ENCODE measurements at places on chromosomes 5 and 9.

DNA sequence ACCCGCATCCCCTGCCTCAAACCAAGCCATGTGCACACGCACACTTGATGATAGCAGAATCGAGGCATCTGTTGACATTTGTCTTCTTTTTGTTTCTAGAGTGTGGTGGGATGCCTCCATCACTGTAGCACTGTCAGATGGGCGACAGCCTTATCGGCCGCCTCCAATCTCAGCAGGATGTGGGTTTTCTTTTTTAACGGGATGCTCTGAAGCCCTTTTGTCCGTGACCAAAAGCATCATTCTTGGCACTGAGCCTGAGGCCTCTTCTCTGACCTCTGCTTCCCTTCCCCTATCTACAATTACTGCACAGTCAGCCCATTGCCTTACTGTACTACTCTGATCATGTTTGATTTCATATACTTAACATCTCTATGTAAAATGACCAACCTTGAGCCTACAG is 78.3 kb downstream of the LMNB1 start:
- DNase-seq, result no peak

- no peak for DNase-seq
These were observed 416.3 kb downstream of the NR2F1-AS1 start for GRCh38 chr5:93164690-93165089.

GRCh38 chr5:155943516-155944407 is 383.2 kb upstream of the SGCD start:
- peak; percentile 5 for DNase-seq

DNA sequence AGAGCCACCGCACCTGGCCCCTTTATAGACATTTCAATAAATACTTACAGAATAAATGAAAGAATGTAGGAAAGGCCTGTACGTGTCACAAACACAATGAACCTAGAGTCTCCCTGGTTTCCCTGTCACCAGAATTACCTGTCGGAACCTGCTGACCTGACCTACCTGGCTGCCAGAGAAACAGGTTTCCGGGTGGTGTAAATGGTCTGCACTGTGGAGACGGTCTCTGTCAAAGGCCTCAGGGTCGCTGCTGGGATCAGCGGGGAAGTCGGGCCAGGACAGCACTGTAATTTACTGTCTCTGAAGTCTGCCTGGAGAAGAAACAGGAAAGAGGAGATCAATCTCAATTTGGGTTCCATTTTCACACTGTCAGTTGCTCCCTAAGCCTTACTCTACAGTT is 9.3 kb upstream of the FRRS1L start:
- DNase-seq, result no peak

DNA sequence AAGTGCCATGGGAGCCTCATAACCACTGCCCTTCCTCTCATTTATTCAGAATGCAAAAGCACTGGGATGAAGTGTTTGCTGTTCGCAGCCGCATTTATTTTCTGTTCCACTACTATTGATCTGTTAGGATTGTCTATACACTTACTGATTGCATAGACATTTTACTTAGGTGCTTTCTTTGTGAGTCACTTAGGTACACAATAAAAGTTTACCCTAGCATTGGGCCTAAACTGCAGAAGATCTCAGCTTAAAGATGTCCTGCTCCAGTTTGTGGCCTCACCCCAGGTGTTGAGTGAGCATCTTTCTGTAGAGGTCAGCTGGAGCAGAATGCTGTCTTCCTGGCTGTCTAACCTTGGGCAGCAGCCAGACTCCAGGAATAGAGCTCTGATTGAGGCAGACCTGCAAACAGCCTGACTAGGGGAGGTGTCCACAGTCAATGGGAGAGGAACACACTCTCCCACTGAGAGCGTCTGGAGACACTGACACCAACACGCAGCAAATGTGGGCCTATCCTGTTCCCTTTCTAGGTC is 54.0 kb downstream of the GPR21 start:
- DNase-seq, result no peak

DNA sequence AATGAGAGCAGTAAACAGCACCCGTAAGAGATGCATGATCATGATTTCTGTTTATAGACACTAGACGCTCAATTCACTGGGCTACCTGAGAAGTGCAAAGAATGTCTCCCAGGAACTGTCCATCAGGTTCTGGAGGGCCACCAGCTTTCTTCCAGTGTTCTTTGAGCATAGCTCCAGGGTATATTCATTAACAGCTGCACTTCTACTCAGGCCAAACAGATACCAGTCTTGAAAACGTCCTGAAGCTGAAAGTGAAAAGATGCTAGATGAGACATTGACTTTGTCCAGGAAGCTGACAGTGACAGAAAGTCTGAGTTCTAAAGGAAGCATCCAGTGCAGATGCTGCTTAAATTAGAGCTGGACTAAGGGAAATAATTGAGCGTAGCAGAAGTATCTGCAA is 488.7 kb upstream of the TYRP1 start:
- DNase-seq, result no peak

DNA sequence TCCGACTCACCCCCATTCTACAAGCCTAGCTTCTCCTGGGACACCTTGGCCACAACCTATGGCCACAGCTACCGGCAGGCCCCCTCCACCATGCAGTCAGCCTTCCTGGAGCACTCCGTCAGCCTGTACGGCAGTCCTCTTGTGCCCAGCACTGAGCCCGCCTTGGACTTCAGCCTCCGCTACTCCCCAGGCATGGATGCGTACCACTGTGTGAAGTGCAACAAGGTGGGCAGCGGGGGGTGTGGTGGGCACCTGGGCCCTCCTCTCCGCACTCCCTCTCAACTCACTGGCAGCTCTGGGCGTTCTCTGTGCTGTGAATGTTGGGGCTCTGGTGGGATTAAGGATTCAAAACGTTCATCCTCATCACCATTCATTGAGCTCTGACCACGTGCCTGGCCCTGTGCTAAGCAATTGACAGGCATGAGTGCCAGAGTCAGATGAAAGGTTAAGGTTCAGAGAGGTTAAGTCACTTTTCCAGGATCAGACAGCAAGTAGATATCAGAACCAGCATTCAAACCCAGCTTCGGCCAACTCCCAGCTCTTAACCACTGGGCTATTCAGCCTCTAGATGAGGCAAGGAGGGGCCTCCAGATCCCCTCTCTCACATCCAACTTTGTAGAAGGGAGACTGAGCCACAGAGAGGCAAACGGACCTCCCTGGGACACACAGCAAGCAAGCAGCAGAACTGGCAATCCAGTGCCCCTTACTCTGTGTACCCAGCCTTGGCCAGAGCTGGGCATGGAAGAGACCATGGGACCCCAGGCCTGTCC is 9.9 kb downstream of the GFI1B start:
- DNase-seq, result no peak

DNA sequence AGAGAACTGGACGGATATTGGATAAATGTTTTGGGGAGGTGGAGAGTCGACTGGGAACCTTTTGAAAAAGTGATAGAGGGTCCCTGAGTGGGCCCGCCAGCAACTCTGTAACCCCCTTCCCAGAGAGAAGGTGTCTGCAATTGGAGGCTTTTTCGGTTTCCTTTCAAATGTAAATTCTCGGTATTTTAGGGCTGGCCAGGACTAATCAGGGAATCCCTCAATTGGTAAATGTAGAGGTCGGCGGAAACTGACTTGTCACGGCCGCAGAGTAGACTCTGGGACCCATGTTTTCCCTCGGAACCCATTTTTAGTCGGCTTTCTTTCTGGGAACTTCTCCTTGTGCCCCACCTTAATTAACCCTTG is 524 bp downstream of the CCNB1 start:
- DNase-seq, result no peak

DNA sequence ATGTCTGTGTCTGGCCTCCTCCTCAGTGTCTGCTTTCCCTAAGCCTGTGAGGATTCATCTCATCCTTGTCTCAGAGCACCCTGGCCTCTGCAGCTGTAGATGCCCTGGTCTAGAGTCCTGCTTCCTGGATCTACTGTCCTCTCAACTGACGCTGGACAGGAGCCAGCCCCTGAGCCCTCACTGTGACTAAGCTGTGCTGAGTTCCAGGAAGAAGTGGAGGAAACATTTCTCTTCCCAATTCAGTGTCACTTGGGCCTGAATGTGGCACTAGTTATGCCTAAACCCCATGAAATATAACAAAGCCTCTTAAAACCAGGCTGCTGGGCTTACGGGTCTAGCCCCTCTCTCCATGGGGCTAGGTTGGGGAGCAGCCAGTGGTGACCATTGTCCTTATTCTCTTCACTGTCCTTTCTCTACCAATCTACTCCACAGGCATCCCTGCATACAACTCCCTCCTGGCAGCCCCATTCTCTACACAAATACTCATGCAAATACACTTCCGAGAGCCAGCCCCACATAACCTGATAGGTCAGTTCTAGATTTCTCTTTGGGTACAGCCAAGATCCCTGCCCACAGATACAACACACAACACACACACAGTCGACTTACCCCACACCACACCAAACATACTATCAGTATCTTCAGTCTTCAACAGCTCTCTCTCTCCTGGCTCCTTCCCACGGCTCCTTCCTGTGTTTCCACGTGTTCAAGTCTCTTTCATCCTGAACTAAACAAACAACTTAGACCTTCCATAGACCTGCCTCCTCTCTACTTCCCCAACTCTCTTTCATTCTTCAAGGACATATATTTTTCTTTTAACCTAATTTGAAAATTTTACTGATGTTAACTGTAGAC is 220.8 kb downstream of the SNX18 start:
- DNase-seq, result no peak

- DNase-seq, result no peak
These were observed 407.7 kb upstream of the IRX1 start for GRCh38 chr5:3187771-3188425.

DNA sequence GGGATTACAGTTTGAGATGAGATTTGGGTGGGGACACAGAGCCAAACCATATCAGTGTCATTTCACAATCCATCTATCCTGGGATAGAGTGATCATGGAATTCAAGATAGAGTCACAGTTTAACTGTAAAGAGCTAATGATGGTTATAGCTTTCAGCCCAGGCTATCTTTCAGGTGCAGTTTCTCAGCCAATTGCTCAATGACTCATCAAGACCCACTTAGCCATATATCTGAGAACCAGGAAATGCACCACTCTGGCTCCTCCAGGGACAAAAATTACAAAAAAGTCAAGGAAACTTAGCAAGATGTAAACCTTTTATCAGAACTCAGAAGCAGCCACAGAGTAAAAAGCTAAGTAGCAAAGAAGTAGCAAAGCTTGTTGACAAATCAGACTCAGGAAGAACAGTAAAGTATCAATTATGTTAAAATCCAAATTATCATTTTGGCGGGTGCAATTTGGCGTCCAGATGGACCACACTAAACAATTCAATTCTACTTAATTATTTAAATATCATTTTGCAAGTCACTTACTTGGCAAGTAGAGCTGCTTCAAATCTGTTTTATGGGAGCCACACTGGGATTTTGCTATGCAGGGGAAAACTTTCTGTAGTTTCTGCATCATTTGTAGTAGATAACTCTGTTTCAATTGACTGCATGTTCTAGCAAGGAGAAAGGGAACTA is 169.4 kb downstream of the TLE1 start:
- no peak for DNase-seq

- no peak for DNase-seq
These were observed 1.5 kb upstream of the TMEM174 start for GRCh38 chr5:73171495-73171894.

DNA sequence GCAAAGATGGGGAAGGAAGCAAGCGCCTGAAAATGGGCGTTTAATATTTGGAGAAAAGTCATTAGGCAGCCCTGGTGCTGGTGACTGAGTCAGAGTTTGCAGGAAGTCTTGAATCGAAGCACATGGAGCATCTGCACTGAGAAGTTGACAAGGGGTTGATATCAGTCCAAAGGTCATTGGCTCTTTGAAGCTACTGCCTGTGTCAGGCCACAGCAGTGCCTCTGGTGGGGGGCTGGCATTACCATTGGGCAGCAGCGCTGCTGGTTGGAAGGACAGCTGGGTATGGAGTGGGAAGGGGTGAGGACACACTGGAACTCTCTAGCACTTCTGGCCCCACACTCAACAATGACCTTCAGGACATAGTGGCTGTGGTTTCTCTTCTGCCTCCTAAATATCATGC is 150.4 kb upstream of the ERCC6L2 start:
- no peak for DNase-seq

- DNase-seq, result peak; percentile 10
These were observed 226.9 kb downstream of the MSX2 start for GRCh38 chr5:174951151-174951780.

- DNase-seq, result no peak
These were observed 55.6 kb upstream of the UBAC1 start for GRCh38 chr9:136016572-136017288.

DNA sequence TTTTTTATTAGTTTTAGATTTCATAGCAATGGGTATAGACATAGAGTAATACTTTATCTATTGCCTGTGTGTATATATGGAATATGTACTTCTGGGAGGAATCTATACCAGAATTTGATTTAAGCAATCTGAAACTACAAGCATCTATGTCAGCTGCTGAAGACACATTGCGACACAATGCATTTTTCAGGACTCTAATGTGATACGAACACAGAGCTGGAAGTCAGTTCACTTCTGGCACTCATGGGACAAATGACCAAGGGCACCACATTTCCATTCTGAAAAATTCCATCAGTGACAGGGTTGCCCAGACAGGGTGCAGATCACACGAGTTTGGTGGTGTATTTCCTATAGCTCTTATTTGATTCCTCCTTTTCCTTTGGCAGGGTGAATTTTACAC is 259.5 kb downstream of the NTRK2 start:
- DNase-seq, result no peak

GRCh38 chr5:108459769-108460168 is 77.9 kb upstream of the FBXL17 start:
- DNase-seq, result no peak

DNA sequence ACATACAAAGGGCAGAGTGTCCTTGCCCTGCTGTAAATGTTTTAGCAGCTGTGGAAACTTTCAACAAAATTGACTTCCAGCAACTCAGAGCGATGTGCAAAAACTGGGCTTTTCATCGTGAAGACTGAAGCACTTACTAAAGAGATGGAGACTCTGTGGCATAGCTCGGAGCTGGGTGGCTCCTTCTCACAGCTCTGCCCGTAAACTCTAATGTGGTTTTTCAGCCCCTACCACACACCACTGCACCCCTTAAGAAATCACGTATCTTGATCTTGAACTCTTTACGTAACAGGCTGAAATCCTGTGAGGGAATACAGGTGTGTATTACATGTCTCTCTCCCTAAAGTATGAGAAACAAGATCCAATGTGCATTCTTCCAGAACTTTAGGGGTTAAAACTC is 124.4 kb downstream of the MEF2C start:
- no peak for DNase-seq
